Tongue (tissue), 3 donors: ENCODE measurements at places on chromosomes 2 and 18.

GRCh38 chr2:226601881-226602662, 197.5 kb downstream of the IRS1 start:
- DNase-seq = no peak

- no peak for DNase-seq
Observed at GRCh38 chr18:78798402-78799175, 181.0 kb upstream of the SALL3 start.

DNA sequence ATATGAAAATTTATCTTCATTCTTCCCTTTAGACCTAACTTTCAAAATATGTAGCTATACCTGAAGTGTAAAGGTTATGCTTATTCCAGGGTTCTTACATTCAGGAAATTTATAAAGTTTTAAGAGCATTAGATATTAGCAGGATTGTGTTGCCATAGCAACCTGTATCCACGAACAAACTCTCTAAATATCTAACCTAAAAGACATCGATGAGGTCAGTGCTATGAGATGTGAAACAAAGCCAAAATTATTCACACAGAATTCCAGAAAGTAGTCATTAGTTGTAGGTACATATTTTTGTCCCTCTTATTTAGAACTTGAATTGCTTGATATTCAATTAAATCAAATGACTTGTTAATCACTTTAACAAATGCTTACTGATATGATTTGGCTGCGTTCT, 705.3 kb downstream of the SOCS6 start:
- no peak for DNase-seq

DNA sequence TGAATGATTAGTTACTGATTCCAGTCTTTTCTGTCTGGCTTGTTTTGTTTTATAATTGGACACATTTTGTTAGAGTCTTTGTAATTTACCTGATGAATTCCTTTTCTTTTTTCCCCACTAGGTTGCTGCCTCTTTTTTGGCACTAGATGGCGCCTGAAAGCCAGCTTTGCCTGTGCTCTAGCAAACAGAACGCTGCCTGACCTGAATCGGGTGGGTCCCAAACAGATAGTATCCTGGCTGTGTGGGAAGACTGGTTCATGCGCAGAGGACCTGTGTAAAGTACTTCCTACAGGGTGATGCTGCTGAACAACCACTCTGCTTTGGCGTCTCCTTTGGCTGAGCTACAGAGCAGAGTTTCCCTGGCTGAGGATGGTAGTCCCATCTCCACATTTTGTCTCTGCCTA, 288.2 kb downstream of the IKZF2 start:
- DNase-seq = no peak

GRCh38 chr18:48199399-48199798, 209.8 kb downstream of the ZBTB7C start:
- no peak for DNase-seq

DNA sequence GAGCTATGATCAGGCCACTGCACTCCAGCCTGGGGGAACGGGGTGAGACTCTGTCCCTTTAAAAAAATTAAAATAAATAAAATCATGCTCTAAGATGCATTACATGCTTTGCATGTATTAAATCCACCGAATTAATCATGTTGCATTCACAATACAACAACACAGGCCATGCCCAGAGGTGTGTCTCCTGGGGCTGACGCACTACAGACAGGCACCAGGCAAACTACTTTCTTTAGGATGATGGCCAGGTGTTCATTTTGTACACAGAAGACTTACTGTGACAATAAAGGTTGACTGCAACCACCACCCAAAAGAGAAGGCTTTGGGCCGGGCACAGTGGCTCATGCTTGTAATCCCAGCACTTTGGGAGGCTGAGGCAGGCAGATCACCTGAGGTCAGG, 226.8 kb upstream of the PXDN start:
- DNase-seq = no peak
